ENCODE measurements at places on chromosomes 6 and 20. TPM values are rescaled to one million over a fixed set of nuclear protein-coding genes. Genes with fewer than 3 reads are reported as not detected.

- H3K36me3 ChIP-seq: peaks cover 12% of the 10 kb centered on the region
- no peaks in the 10 kb centered on the region for H3K27me3 ChIP-seq
- H3K27ac ChIP-seq: peak overlapping the region; percentile 15
- no peak for DNase-seq
- no peak overlapping the region for H3K4me3 ChIP-seq
- peaks cover 42% of the 10 kb centered on the region for H3K4me1 ChIP-seq
Measured at GRCh38 chr6:33319939-33320314, 2.4 kb upstream of the ZBTB22 start.

- H3K4me3 ChIP-seq: no peak overlapping the region
- no peaks in the 10 kb centered on the region for H3K27me3 ChIP-seq
- no peaks in the 10 kb centered on the region for H3K36me3 ChIP-seq
- no peaks in the 10 kb centered on the region for H3K4me1 ChIP-seq
Measured at GRCh38 chr6:115796061-115796460, 264.6 kb downstream of the FRK start.

Gene PTCRA
- 0.53 TPM for total RNA-seq

Gene OR2H1
- not detected for total RNA-seq

- no peak for DNase-seq
- no peaks in the 10 kb centered on the region for H3K27me3 ChIP-seq
- H3K27ac ChIP-seq: no peak overlapping the region
- H3K4me1 ChIP-seq: no peaks in the 10 kb centered on the region
Measured at GRCh38 chr20:2086980-2087377, 14.6 kb upstream of the STK35 start.

Gene PREP
- total RNA-seq: 30.7 TPM

DNA sequence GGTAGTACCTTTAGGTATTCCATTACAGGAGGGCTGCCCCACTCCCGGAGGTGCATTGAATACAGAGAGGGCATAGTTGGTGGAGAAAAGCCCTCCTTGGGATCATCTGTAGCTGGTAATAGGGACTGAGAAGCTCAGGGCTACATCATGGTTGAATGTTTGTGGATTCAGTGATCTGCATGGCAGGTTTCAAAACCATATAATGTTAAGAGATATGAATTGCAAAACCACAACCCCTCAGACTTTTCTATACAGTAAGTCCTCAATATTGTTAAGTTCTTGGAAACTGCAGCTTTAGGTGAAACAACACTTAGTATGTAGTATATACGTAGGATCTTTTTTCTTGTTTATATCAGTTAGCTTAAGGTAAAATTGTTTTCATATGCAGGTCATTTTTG lies 11.3 kb downstream of the TULP4 start:
- peaks cover 2% of the 10 kb centered on the region for H3K36me3 ChIP-seq
- DNase-seq: no peak
- H3K27ac ChIP-seq: no peak overlapping the region
- H3K4me1 ChIP-seq: peaks cover 6% of the 10 kb centered on the region

Data from T-cell (primary cell).